ENCODE measurements at places on chromosomes 13 and 19.

GRCh38 chr19:40321566-40322270 is 26.5 kb downstream of the C19orf47 start:
- DNase-seq = no peak

GRCh38 chr19:47447470-47448359 is 24.0 kb downstream of the SLC8A2 start:
- peak; percentile 55 for DNase-seq

DNA sequence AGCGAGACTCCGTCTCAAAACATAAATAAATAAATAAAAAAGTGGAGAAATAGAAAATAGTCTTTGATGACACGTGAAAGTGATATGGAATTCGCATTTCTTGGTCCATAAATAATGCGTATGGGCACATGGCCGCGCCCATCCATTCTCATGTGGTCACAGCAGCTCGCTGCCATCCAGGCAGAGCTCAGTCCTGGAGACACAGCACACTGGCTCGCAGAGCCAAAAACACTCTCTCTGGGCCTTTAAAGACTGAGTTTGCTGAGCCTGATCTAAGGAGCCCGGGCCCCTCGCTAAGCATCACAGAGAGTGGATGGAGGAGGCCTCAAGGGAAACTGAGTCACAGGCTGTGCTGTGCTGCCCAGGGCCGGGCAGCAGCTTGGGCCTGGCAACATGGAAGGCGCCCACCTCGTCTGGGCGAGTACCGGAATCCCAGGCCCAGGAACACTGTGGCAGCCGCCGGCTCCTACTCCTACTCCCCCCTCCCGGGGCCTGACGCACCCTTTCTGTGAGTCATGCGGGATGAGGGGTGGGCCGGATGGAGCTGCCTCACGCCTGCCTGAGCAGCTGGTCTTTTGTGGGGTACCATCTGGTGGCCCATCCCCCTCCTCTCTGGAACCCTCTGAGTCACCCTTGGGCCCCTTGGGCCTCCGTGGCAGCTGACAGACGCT is 28.9 kb upstream of the CACTIN start:
- no peak for DNase-seq

GRCh38 chr13:107018285-107018684 is 450.3 kb upstream of the ARGLU1 start:
- DNase-seq = no peak

DNA sequence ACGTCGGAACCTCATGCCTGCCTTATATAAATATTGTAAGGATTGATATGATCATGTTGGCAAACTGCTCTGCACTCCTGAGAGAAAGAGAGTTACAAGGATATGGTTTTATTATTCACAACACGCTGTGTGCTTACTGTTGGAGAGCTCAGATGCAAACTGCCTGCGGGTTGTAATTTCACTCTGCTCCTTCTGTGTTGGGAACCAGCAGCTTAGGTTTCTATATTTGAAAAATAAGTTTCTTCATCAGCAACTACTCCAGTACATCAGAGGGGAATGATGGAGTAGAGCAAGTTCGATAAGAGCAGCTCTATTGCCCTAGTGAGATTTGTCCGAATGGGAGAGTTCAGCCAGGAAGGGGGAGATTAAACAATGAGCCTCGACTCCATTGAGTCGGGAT is 106.9 kb upstream of the UBL3 start:
- no peak for DNase-seq

DNA sequence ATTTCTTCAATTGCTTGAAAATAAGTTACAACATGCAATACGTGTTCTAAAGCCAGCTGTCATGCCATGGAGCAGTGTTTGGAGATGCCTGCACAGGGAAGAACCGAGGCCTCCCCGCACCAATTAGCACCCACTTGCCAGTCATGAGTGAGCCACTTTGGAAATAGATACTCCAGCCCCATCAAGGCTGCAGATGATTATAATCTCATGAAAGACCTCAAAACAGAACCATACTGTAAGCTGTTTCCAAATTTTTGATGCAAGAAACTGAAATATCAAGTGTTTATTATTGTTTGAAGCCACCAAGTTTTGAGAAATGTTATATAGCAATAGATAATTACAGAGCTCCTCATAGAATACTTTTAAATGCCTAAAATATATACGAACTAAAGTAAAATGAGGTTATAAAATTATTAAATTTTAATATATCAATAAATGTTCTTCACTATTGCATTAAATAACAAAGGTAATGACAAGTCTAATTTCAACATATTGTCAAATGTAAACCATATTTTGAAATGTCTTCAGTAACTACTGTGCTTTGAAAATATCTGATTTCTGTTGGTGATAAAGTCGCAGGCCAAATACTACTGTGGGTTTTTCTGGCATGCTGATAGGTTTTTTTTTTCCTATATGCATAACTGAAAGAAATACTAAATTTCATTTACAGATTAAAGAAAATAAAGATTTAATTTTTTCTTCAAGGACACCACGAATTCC is 43.0 kb downstream of the DIAPH3 start:
- DNase-seq = no peak

DNA sequence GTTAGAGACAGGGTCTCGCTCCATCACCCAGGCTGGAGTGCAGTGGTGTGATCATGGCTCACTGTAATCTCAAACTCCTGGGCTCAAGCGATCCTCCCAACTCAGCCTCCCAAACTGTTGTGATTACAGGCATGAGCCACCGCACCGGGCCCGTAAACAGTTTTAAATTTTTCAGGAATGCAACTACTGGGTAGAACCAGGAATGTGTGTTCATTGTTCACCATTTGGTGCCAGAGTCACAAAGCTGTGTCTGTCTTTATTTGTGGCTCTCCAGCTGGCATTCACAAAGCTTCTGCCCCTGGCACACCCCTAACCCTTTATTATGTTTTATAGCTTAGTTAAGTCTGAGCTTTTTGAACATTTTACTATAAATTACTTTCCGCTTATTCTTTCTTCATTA is 19.8 kb upstream of the ACP7 start:
- no peak for DNase-seq

GRCh38 chr19:843180-843835 is 2.5 kb downstream of the PRTN3 start:
- DNase-seq = peak; percentile 24

DNA sequence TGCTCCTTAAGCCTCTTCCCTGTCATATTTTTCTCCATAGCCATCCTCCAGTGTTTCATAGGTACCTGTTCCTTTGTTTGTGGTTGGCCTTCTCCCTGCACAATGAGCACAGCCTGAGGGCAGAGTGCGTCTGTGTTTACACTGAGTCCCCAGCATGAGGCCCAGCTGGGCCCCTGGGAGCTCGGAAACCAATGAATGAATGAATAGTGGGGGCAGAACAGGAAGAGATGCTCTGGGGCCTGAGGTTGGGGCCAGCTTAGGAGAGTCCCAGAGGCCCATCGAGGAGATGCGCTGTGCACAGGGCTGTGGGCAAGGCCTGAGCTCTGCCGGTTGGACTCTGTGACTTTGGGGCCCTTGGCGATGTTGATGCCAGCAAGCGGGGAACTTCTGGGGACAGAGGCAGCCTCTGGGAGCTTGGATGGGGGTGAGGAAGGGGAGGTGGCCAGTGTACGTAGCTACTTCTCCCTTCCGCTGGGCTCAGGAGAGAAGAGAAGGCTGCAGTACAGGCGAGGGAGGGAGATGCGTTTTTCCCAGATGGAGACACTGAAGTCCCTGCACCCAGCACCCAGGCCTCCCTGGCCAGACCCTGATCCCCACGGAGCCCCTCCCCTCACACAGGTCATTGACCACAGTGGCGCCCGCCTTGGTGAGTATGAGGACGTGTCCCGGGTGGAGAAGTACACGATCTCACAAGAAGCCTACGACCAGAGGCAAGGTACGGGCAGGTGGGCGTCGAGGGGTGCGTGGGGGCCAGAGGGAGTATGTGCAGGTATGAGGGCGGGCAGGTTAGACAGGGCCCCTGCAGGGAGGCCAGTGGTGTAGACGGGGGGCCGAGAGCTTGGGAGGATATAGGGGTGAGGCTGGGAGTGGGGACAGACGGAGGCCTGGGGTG is 5.1 kb downstream of the TBCB start:
- no peak for DNase-seq

DNA sequence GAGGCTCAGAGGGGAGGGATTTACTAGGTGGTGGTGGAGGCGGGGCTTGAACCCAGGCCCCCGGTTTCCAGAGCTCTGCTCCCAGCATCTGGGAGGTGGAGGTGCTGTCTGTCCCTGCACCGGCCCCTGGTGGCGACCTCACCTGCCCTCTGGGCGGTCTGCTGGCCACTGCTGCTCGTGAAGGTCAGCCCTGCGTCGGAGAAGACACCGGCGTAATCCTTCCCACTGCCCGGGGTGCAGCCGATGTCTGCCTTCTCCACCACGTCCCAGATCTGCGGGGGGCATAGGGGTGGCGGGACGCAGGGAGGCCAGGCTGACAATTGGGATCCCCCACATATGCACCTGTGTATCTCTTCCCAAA is 12.8 kb downstream of the C3 start:
- no peak for DNase-seq

DNA sequence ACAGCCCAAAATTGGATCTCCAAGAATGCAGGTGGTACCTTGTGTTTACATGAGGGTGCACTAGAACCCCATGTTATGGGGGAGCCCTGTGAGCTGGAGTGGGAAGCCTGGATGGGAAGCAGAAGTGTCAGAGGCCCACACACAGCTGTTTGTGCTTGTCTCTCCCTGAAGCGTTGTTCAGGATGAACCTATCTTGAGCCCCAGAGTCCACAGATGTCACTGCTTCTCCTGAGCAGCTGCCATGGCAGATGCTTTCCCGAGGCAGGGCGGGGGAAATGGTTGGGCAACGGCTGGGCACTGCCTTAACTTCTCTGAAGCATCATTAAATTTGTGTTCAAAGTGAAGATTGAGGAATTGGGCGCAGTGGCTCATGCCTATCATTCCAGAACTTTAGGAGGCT is 17.1 kb upstream of the CHST8 start:
- no peak for DNase-seq

GRCh38 chr13:94218537-94218936 is 260.9 kb downstream of the DCT start:
- DNase-seq = no peak

DNA sequence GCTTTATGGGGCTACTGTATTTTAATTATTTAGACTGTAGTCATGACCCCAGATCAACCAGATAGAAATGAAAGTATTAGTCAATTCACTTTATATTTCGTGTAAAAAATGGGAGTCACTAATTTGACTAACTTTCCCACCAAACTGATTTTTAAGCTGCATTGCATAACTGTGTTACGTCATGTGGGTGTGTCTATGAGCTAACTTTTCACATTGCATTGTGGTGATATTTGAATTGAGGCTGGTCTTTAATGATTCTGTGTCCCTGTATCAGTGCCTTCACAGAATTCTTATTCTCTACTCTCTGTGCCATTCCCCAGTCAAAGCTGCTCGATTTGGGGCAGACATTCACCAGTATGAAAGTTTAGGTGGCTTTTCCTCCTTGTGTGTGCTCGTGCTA is 172.7 kb upstream of the MAB21L1 start:
- DNase-seq = peak; percentile 7

DNA sequence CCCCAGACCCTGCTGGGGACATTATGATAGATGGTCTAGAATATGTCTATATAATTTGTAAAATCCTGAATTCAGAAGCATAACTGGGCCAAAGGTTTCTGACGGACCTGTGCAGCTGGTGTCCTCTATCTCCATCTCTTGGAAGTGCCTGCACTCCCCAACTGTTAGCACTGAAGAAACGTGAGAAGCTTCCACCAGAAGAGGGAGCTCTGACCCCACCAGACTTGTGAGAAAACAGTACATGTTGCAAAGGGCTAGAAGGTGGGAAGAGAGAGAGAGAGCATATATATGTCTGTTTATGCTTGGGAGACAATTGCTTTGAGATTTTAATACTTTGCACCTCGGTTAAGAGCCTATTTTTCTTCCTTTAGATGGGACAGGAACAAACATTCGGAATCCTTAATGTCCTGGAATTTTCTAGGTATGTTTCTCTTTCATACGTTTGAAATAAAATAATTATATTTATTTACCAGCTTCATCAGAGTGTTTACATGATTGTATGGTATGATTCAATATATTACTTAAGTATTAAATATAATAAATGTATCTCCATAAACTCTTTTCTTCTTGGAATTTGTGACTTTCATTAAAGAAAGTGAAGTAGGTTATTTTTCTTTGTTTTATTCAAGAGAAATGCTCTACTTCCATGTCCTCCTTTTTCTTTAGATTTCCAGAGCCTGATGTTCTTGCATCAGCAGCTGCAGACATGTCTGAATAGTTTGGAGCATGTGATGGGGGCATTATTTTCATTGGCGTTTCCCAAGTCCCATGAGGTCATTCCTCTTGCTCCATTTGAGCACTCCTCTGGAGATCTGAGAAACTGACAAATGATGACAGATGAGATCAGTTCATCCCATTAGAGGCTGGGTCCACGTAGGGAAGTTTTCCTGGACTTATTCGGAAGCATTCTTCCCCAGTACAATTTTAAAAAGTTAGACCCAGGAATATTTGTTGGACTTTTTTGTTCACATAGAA is 202.9 kb downstream of the ATP8A2 start:
- peak; percentile 60 for DNase-seq

- DNase-seq = no peak
Measured at GRCh38 chr19:32178956-32179355, 166.5 kb upstream of the ZNF507 start.

- no peak for DNase-seq
Measured at GRCh38 chr13:73676550-73677047, 457.6 kb downstream of the KLF12 start.

DNA sequence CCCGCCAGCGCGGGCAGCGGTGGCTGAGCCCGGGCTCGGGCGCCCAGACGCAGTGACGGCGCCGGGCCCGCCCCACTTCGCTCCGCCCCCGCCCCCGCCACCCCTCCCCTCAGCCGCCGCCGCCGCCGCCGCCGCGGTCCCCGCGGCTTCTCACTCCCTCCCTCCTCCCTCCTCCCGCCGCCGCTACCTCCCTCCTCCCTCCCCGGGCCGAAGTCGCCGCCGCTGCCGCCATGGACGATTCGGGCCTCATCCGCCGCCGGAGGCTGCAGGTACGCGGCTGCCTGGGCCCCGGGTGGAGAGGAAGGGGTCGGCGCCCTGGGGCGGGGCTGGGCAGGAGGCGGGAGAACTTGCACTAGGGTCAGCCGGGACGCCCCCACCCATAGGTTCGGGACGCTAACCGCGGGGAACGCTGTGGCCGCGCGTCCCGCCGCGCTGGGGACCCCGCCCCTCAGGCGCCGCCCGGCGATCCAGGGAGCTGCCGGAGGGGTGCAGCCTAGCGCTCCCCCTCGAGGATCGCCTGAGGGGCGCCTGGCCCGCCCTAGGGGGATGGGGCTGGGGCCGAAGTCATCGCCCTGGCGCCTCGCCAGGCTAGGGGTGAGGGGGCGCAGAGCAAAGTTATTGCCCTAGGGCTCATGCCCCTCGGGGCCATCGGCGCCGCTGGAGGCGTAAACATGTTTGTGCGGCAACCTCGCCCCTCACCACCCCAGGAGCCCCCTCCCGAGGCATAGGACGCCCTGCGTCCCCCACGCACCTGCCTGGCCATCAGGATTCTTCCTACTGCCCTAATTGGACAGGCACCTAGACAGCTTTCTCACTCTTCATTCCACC is 427 bp downstream of the RTBDN start:
- DNase-seq = peak; percentile 9

GRCh38 chr19:35015270-35015953 is 14.9 kb upstream of the SCN1B start:
- DNase-seq = no peak
